NCI-H1694 (cell line): ENCODE measurements at places on chromosomes 2 and 18.

DNA sequence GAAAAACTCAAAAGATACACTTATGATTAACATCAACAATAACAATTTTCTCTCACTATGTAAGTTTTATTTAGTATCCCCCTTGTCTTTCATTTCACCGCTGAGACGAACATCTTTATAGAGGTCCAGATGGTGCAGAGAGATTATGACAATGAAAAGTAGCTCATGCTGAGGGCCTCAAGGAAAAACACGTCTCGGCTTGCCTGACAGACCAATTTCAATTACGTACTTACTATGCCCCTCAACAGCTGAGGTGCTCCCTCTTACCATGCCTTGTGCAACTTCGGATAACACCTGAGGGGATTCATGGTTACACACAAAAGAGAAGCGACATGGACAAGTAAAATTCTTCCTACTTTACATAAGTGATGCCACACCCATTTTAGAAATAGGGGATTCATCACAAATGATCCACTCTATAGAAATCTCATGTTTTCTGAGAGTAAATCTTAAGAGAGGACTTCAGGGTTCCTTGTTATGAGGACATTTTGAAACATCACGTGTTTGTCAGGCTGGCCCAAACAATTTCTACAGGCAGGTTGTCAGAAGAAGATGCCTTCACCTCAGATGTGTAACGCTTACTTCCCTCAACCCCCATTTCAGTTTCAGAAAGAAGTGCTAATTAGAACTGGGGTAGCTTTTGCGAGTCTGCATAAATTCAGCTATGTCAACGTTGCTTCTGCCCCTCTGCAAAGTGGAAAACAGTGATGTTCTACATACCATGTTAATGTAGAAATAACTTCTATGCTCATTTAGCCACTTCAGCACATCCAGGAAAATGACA, 191.4 kb downstream of the NRXN1 start:
- peak; percentile 46 for DNase-seq

DNA sequence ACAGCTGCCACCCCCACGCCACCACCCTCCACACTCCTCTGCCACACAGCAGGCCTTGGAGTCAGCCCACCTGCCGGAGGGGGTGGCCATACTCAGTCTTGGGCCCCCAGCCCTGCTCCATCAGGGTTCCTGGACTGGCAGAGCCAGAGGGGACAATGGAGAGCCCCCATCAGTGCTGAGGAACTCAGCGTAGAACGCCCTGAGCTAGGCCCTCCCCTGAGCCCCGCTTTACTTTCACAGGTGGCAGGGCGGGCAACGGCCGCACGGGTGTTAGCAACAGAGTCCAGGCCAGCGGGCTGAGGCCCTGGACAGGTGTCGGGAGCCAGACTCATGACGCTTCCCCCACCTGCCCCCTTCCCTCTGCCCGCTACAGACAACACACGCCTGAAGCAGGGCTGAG, 47.1 kb downstream of the FOSL2 start:
- DNase-seq: no peak

GRCh38 chr2:196718419-196719109, 79.0 kb downstream of the CCDC150 start:
- DNase-seq: no peak

DNA sequence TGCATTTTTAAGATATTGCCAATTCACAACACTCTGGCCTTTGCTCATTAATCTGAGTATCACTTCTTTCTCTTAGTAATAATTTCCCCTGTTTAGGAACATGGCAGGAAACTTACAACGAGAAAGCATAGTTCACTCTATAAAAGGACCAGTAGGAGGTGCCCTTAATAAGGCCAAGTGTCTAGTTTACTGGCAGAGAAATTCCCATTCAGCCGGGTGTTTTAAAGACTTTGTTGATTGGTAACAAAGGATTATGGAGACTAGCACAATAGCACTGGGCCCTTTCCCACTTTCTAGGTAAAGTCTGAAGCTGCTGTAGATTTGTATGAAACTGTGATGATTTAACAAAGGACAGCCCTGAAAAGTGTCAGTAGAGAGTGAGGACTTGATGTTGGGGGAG, 3.1 kb downstream of the DCC start:
- peak; percentile 42 for DNase-seq

DNA sequence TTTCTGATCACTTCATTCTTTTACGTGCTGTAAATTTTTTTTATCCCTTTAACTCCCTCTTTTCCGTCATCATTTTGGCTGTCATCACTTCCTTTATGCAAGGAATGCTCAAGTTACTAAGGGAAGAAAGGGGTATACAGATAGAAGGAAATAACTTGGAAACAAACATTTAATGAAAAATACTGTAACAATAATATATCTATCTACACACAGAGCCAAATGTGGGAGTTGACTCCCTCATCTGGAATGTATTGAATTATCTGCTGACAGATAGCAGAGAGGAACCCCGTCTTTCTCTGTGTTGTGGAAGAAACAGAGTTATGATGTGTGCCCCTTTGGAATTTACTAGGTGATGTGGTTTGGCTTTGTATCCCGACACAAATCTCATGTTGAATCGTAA, 182.5 kb upstream of the NXPH2 start:
- no peak for DNase-seq

DNA sequence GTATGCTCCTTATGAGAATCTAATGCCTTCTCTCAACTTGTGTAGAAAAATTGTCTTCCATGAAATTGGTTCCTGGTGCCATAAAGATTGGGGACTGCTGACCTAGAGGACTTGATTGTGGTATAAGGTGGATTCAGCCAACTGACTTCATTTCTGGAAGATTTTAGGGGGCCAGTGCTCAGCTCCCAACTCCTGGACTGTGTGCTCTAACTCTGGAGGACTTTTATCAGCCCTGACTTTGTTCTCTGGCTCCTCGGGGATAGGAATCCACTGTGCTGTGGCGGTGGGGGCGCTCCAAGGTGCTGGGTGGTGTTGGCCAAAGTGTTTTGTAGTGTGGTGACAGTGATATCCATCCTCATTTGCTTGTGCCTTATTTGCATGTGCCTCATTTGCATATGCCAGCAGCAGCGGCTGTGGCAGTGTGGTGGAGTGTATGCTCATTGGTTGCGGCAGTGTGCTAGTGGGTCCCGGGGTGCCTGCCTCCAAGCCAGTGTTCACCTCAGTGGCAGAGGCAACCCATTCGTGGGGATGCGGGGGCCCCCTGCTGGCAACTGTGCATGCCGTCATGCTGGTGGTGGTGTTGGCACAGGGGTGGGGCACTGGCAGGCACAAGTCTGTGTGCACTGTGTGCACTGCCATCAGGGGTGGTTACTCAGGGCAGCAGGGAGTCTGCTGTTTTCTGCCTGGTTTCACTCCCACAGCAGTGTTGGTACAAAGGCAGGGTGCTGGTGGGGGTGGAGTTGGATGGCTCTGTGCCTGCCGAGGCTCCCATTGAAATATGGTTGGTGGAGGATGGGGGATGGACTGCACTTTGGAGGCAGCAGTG, 19.6 kb downstream of the EHBP1 start:
- no peak for DNase-seq

DNA sequence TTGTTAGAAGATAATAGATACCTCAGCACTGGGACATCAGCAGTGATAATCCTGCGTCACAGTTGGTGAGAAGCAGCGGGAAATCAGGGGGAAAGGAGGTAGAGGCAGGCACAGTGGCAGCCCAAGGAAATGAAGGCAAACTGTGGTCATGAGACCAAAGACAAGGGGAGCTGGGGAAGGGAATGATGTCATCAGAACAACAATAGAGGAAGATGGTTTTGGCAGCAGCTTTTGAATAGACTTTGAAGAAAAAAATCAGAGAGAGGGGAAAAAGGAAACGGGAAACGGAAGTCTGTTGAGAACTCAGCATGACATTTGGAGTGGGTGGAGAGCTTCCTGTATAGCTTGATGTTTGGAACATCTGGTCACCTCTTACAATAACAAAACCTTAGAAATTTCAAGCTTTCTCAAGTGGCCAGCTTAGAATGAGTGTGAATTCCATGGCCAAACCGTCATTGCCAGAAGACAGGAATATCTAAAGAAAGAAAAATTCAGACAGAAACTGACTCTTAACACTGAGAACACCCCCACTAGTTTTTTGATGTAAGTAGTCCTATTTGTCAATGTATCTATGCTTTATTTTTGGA, 18.4 kb upstream of the YES1 start:
- no peak for DNase-seq

GRCh38 chr2:63663013-63663864, 74.5 kb downstream of the MDH1 start:
- DNase-seq: no peak

DNA sequence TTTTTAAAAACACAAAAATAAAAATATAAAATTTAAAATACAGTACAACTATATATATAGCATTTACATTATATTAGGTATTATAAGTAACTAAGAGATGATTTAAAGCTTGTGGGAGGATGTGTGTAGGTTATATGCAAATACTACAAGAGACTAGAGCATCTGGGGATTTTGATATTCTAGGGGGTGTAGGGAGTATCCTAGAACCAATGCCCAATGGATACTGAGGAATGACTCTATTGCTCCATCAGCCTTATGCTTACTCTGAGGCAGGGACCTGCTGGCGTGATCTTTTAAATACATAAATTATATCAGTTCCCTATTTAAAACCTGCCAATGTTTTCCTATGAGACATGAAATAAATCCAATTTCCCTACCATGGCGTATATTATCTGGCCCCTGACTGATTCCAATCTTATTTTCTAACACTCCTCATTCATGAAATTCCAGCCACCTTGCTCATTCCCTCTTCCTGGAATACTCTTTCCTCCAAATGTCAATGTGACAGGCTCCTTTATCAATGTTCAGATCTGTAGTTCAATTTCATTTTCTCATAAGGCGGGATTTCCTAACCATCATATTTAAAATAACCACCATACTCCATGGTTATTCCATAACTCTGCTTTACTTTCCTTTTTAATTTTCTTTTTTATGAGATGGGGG, 22.2 kb downstream of the SP3 start:
- DNase-seq: no peak

DNA sequence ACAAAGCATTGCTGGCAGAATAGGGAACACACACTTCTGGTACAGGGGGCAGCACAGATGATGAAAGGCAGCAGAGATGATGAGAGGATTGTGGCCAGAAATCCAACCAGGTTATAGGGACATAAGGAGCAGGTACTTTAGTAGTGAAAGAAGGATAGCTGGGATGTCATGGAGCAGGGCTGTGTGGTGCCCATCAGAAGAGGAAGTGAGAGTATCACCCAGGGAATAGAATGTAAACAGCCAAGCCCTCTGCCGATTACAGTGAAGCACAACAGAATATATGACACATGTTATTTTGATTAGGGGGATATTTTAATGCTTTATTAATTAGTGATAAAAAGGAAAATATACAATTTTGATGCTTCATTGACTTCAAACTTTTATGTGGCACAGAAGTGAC, 883.4 kb upstream of the CDH2 start:
- no peak for DNase-seq

- DNase-seq: no peak
Observed at GRCh38 chr2:100818606-100819369, 1.2 kb upstream of the NPAS2 start.

- DNase-seq: no peak
Observed at GRCh38 chr2:211302676-211303075, 746.3 kb downstream of the CPS1 start.

DNA sequence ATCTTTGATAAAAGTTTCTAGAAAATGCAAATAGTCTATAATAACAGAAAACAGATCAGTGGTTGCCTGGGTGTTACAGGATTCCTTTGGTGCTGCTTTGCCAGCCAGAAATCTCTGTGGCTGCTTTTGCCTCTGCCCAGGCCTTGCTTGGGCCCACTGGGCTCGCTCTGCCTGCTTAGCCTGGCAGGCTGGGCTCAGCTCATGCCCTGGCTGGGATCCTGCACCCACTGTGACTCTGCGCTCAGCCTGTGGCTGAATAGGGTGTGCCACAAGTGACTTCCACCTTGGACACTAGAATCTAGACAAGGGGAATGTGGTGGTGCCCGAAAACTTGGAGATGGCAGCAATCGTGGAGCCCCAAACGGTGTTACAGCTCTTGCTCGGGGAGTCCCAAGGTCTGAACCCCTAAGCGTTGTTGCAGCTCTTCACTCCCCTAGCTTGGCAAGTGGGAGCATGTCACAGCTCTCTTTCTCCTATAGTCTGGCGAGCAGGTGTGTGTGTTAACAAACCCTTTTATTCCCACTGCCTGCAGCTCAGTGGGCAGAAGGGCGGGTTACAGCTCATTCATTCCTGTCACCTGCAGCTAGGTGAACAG, 50.9 kb downstream of the FBXO48 start:
- no peak for DNase-seq

GRCh38 chr2:235594964-235595363, 101.1 kb downstream of the AGAP1 start:
- no peak for DNase-seq

- DNase-seq: no peak
Observed at GRCh38 chr18:67192535-67192934, 324.0 kb downstream of the DSEL start.

DNA sequence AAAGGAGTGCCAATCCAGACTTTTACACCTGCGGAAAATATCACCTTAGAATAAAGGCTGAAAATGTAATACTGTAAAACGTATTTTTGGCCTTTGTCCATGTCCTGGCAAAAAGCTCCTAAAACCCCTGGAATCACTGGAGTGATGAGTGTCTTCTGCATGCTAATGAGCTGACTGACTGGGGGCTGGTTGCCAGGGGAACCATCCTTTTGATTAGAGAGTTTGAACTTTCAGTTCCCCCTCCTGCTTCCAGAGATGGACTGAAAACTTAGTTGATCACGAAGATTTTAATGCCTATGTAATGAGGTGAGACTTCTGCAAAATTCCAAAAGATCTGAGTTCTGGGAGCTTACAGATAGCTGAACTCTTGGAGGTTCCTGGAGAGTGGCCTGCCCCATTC, 20.5 kb downstream of the PUM2 start:
- no peak for DNase-seq

DNA sequence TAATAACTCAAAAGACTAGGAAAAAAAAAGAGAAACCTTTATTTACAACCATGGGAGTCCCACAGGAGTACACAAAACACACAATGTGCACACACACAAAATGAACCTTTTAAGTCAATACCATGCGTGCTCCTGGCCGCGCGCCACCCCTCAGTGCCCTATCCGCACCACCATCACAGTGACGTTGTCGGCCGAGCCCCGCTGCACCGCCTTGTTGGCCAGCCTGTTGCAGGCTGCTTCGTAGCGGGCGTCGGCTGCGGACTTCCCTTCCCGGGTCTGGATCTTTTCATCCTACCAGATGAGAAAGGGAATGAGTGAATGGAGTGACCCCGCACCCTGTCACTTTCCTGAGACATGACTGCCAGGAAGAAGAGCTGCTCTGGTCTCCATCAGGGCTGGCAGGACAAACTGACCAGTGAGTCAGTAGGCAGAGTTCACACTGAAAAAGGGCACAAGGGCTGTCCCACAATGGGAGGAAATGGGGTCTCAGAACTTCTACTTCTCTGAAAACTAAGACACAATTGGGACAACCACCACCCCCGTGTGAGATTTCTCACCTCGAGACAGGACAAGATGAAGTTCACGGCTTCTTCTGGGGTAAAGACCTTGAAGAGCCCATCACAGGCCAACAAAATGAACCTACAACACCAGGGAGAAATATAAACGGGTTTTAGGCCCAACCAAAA, 11.8 kb downstream of the ERFE start:
- DNase-seq: no peak

DNA sequence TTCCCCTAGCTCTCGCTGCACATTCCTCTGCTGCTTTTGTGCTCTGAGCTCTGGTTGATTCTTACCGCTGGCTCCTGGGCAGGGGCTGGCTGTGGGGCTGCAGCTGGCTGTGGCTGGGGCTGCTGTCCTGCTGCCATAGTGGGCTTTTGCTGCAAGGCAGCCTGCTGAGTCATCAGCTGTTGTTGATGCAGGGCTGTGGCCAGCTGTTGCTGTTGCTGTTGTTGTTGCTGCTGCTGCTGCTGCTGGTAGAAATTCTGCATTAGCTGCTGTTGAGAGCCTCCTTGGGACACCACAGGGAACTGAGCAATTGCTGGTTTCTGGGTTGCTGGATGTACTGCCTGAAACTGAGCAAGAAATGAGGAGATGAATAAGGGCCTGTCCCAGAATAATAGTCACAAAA, 77.2 kb upstream of the NFU1 start:
- peak; percentile 74 for DNase-seq
